ENCODE measurements at places on chromosomes 7 and 10.
A peak's percentile ranks its signal among the peaks of the same experiment; 100 is the strongest.

DNA sequence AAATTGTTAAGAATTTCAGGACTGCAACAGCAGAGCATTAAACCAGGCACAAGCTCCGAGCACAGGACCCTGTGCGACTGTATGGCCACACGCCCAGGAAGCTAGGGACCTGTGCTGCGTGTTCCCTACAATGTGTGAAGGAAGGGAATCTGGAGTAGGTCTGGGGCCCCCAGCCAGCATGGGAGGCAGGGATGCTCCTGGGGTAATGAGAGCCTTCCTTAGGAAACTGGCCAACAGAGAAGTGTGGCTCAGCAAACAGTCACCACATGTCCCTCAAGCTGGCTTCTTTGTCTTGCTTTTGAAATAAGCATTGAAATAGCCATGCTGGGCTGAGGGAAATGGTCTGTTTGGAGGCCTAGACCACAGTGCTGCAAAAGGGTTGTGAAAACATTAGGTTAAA, 8.2 kb downstream of the BLNK start:
- no peak for DNase-seq

DNA sequence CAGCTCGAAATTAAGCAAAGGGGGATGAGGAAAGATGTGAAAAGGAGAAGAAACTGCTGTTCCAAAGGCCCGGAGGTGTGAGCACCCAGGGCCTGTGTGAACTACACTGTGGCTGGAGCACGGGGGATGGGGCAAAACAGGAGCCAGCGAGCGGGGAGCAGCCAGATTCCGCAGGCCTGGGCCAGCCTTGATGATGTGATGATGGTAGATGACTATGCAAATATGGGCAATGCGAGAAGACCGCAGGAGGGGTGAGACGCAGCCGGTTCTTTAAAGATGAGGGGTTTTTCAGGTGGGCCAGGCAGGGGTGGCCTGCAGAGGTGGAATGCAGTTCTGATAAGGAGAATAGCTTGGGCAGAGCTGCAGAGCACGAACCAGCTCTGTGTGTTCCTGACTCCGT, 61.5 kb downstream of the LANCL2 start:
- DNase-seq: peak; percentile 59

GRCh38 chr7:106260136-106260561, 24.6 kb downstream of the NAMPT start:
- DNase-seq: no peak

DNA sequence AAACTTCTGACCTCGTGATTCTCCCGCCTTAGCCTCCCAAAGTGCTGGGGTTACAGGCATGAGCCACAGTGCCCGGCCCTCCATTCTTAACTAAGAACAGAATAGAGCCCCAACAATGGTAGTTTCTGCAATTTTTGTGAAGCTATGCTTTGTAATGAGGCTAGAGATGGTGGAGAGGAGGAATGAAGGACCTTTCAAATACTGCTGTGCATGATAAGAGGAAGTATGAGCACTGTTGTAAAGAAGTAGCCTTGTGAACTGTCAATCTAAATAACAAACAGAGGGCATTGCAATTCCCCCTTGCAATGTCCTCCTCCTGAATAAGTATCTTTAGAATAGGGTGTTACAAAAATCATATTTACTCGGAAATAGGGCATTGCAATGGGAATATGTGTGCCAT, 70.2 kb downstream of the EVX1 start:
- no peak for DNase-seq

GRCh38 chr7:47601881-47602249, 20.0 kb upstream of the TNS3 start:
- no peak for DNase-seq

- DNase-seq: no peak
Observed at GRCh38 chr10:26064106-26064505, 130.1 kb downstream of the MYO3A start.

DNA sequence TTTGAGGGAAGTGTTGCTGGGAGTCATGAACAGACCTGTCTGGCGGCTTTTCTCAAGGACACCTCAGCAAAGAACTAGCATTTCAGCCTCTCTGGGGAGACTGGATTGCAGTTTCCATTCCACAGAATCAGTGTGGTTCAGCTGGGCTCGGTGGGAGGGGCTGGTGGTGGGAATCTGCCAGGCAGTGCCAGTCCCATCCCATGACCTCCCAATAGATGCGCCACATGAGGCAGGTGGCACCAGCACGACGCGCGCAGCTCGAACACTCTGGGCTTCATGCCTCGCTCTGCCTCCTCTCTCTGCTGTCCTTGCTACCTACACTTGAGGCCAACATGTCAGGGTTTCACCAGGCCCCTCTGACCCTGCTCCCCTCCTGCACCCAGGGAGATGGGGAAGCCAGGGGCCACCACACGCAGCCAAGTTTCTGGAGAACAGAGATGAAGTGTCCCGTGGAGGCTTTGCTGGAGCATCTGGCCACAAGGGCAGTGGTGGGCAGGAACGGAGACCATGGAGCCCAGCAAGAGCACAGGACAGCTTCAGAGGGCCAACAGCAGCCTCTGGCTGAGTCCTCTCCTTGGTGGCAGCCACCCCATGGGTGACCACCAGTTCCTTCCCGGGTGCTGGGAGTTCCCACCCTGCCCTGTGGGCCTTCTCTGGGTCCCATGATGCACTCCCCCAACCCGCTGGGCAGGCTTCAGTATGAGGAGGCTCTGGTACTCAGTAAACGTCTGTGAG, 2.3 kb downstream of the NACAD start:
- DNase-seq: no peak

DNA sequence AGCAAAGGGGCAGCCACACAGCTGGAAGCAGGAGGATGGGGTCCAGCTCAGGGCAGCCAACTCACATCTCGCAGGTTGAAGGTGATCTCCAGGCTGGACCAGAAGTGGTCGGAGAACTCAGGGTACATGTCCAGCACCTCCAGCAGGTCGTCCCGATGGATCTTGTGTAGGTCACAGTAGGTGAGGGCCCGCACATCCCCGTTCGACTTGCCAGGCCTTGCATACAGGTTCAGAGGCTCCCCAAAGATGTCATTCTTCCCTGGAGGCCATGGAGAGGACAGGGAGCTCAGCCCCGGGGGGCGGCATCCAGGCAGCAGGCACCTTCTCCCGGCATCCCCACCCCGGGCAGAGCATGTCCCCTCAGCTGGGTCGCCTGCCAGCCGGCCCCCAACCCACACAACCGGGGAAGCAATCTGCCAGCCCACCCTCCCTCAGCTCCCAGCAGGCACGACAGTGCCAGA, 29.3 kb downstream of the KCNH2 start:
- no peak for DNase-seq

DNA sequence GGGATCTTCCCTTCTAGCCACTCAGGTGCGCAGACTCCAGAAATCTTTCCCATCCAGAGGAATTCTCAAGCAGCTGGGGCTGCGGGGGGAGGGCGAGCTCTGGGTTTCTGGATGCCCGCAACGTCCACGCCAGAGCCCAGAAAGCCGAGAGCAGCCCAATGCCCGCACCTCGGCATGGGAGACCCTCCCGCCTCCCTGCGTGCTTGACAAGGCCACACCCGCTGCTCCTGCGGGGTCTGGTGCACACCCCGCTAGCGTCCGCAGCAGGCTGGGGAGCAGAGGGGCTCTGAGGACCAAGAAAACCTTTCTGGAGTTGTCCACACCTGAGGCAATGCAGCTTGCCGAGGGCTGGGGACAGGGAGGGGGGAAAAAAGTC, 66.2 kb downstream of the SLC29A4 start:
- no peak for DNase-seq

DNA sequence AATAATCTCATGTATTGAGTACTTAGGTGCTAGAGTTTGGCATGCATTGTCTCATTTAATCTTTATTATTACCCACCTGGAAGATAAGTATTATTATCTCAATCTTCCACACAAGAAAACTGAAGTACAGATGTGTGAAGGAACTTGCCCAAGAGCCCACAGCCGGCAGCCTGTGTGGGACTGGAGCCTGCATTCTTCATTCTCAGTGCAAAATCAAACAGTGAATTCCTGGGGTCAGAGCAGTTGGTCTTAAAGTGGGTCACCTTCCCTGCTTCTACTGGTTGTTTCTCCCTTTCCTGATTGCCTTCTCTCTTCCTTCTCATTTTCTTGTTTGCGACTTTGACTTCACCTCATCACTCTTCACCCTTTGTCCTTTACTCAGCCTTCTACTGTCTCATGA, 144.7 kb upstream of the LYZL1 start:
- no peak for DNase-seq

GRCh38 chr7:123204206-123204835, 4.6 kb upstream of the SLC13A1 start:
- no peak for DNase-seq

All from NCI-H526 (cell line).